ENCODE measurements at places on chromosomes 3 and 15. TPM values are rescaled to one million over a fixed set of nuclear protein-coding genes. Genes with fewer than 3 reads are reported as not detected.

DNA sequence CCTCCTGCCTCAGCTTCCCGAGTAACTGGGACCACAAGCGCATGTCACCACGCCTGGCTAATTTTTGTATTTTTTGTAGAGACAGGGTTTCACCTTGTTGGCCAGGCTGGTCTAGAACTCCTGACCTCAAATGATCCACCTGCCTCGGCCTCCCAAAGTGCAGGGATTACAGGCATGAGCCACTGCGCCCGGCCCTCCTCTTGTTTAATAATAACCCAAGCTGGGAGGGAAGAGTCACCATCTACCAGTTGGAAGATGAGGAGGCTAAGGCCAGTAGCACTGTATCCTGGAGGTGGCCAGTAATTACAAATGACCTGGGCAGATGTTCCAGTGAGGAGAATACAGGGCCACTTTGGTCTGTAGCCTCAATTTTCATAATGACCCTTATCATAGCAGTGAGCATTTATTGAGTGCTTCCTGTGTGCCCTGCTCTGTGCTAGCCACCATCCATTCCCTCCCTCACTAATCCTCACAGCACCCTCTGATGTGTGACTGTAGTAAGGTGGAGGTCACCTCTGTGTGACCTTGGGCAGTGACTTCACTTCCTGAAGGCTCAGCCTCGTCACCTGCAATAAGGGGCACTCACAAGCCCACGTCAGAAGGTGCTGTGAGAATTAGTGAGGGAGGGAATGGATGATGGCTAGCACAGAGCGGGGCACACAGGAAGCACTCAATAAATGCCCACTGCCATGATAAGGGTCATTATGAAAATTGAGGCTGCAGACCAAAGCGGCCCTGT is 64.2 kb downstream of the ABTB1 start:
- H3K27ac ChIP-seq: peak overlapping the region; percentile 41
- H3K4me3 ChIP-seq: no peak overlapping the region
- no peaks in the 10 kb centered on the region for H3K4me1 ChIP-seq

The CFAP91 gene
- total RNA-seq: 11.8 TPM

DNA sequence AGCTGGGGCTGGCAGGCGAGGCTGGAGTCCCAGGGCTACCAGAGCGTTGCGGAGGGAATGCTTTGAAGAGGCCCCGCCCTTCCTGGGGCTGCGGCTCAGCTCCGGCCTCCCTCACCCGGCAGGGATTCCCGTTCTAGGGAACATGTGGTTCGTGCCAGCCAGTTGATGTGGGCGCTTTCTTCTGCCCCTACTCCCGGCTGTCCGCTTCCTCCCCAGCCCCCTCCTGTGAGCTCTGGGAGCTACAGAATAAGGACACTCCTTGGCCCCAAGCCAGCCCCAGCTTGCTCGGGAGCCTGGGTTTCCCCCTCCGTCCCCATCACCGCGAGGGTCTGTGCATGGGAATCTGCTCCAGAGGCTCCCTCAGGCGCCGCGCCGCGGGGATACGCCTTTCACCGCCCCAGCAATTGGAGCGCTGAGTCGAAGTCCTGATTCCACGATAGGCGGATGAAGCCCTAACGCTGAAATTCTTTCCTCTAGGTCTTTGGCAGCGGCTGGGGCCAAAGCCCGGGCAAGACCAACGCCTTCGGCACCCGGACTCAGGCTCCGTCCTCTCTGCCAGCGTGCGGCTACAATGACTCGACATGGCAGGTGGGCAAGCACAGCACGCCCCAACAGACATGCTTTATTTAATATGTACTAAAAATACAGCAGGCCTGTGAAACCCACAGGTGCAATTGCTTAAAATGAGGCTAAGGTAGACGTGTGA is 69.5 kb downstream of the KLF15 start:
- peak; percentile 92 for DNase-seq
- H3K36me3 ChIP-seq: no peaks in the 10 kb centered on the region
- H3K27me3 ChIP-seq: no peaks in the 10 kb centered on the region
- peak overlapping the region; percentile 48 for H3K4me3 ChIP-seq
- peak overlapping the region; percentile 88 for H3K27ac ChIP-seq
- H3K4me1 ChIP-seq: peaks cover 23% of the 10 kb centered on the region

GRCh38 chr3:14869917-14870782 is 51.4 kb downstream of the FGD5 start:
- H3K27me3 ChIP-seq: no peaks in the 10 kb centered on the region
- DNase-seq: peak; percentile 42
- no peak overlapping the region for H3K27ac ChIP-seq
- no peaks in the 10 kb centered on the region for H3K4me1 ChIP-seq

The STRIT1 gene
- total RNA-seq: not detected

DNA sequence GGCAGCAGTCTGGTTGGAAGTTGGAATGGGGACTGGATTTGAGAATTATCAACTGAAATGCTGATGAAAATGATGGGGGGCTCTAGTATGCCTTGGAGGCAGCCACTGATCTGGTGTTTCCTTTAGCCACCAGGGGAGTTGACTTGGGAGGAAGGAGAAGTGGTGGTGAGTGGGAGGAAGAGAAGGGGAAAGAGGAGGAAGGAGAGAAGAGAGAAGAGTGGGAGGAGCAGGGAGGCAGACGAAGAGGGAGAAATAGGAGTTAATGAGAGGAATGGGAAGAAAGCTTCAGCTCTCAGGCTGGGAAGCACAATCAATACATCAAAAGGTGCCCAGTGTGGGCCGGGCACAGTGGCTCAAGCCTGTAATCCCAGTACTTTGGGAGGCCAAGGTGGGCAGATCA is 23.3 kb upstream of the HCN4 start:
- no peaks in the 10 kb centered on the region for H3K36me3 ChIP-seq
- no peak overlapping the region for H3K4me3 ChIP-seq
- peaks cover 9% of the 10 kb centered on the region for H3K27me3 ChIP-seq
- no peaks in the 10 kb centered on the region for H3K4me1 ChIP-seq

The CCDC191 gene
- 4.1 TPM for total RNA-seq

DNA sequence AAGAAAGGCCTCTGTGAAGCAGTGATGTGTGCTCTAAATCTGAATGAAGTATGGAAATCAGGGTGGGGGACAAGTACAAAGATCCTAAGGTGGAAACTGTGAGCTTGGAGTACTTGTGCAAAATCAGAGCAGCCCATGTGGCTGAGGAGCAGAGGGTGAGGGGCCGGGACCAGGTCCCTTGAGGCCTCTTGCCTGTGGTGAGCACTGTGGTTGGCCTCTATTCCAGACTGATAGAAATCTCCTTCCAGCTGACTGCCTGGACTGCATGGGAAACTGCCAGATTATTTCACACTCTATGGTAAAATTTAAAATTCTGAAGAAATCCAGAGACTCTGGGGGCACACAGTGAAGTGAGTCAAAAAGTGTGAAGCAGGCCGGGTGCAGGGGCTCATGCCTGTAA is 81.4 kb downstream of the TM4SF4 start:
- peak overlapping the region; percentile 85 for H3K27ac ChIP-seq
- no peak overlapping the region for H3K4me3 ChIP-seq
- no peaks in the 10 kb centered on the region for H3K27me3 ChIP-seq
- no peaks in the 10 kb centered on the region for H3K36me3 ChIP-seq
- no peak for DNase-seq

The NANOGP8 gene
- not detected for total RNA-seq

- no peak for DNase-seq
- peaks cover 69% of the 10 kb centered on the region for H3K4me1 ChIP-seq
- peak overlapping the region; percentile 90 for H3K27ac ChIP-seq
- H3K36me3 ChIP-seq: no peaks in the 10 kb centered on the region
- no peaks in the 10 kb centered on the region for H3K27me3 ChIP-seq
Observed at GRCh38 chr3:99871231-99872045, 53.8 kb downstream of the CMSS1 start.

GRCh38 chr3:123743121-123743520 is 141.0 kb downstream of the MYLK start:
- H3K36me3 ChIP-seq: no peaks in the 10 kb centered on the region
- no peaks in the 10 kb centered on the region for H3K4me1 ChIP-seq
- H3K4me3 ChIP-seq: no peak overlapping the region
- no peaks in the 10 kb centered on the region for H3K27me3 ChIP-seq

DNA sequence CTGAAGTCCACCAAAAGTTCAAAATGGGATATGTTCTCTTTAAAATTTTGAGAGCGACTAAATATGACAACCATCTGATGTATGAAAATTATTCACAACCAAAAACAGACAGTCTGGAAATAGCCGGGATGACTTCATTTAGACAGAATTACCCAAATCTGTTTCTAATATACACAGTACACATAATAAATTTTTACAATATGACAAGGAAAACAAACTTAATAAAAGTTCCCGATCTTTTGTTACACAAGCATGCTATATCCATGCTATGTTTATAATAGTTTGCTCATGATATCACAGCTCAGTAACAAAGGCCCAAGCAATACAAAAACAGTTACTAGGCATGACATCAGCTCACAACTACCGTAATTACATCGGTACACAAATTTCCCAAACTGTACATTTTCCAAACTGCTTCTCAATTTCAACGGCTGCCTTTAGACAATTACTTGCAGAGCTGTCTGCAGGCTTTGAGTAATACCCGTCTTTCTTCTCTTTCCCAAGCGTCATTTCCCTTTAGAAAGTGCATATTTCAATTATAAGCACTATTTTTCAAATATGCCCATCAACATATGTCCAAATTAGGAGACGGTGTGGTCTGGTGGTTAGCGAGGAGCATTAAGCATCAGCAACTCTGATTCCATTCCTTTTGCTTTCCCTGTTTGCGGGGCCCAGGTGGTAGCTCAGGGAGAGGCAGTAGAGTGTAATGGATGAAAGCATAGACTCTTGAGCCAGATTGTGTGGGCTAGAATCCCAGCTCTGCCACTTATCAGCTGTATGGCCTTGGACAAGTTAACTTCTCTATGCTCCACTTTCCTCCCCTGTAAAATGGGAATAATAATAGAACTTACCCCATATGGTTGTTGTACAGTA is 481.2 kb downstream of the FOXP1 start:
- no peak overlapping the region for H3K4me3 ChIP-seq
- H3K36me3 ChIP-seq: no peaks in the 10 kb centered on the region
- H3K27me3 ChIP-seq: no peaks in the 10 kb centered on the region
- peaks cover 76% of the 10 kb centered on the region for H3K4me1 ChIP-seq
- no peak for DNase-seq

DNA sequence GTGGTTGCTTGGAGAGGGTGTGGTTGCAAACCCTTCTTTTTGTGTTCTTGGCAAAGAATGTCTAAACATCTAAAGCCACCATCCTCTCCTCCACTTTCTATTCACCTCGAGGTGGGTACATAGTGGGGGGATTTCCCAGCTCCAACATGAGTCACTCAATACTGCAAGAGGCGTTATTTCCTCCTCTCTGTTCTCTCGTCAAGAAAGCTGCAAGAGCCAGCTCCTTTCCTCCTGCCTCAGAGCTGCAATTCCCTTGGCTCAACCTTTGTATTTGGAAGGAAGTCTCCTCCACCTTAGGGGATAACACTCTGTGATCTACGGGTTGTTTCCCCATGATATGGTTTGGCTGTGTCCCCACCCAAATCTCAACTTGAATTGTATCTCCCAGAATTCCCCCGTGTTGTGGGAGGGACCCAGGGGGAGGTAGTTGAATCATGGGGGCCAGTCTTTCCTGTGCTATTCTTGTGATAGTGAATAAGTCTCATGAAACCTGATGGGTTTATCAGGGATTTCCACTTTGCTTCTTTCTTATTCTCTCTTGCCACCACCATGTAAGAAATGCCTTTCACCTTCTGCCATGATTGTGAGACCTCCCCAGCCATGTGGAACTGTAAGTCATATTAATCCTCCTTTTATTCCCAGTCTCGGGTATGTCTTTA is 138.4 kb downstream of the PLCL2 start:
- no peaks in the 10 kb centered on the region for H3K27me3 ChIP-seq
- no peak for DNase-seq
- H3K4me3 ChIP-seq: no peak overlapping the region
- no peaks in the 10 kb centered on the region for H3K36me3 ChIP-seq
- no peak overlapping the region for H3K27ac ChIP-seq

All from sigmoid colon (tissue), 7 donors.